ENCODE measurements at places on chromosomes 12 and 14.

- ATAC-seq: no peak
Observed at GRCh38 chr12:10113075-10113474, 14.3 kb upstream of the CLEC1A start.

DNA sequence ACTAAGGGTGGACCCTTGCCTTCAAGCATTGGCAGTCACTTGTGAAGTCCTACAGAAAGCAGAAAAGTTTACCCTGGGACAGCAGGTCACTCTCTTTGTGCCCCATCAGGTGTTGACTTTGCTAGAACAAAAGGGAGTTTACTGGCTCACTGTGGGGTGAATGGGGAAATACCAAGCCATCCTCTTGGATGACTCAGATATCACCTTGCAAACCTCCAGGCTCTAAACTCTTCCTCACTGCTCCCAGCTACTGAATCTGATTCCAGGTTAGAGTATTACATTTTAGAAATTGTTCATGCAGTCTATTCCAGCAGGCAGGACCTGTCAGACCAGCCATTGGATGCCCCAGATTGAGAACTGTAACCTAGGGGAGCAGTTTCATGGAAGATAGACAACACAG lies 7.3 kb upstream of the EDDM3B start:
- ATAC-seq: no peak

GRCh38 chr14:64971943-64972791 lies at the start of gene RAB15:
Gene RAB15, minus strand, starts transcription at chr14:64972336. Its CDS starts 260 bp downstream, at chr14:64972076.
- peak; percentile 75 for ATAC-seq

DNA sequence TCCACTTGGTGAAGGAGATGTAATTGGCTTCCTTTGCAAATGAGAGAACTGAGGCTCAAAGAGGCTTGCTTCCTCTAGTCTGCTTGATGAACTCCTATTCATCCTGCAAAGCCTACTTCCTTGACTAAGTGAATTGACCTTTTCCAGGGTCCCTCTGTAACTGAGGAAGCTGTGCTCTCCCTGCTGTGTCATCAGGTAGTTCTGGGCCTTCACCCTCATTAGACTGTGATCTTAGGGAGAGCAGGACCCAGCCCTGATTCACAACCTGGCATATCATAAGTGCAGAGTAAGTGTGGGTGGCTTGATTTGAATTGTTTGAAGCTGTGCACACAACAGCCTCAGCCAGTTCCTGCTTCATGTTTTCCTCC lies 16.3 kb downstream of the ASB2 start:
- ATAC-seq: no peak

Data from SK-N-SH treated with all-trans-retinoic acid at 6 μM for 48 hours (cell line).